ENCODE measurements at places on chromosomes 12 and 14. TPM values are rescaled to one million over a fixed set of nuclear protein-coding genes. Genes with fewer than 3 reads are reported as not detected.

The ESPL1 gene
- polyA plus RNA-seq: 5.8 TPM

The PYM1 gene
- polyA plus RNA-seq: 22.1 TPM

The FOXN4 gene
- polyA plus RNA-seq: 0.52 TPM

The CLMN gene
- polyA plus RNA-seq: 3.3 TPM

The NPAS3 gene
- polyA plus RNA-seq: 5.1 TPM

The LMO3 gene
- polyA plus RNA-seq: 2.2 TPM

The BEGAIN gene
- polyA plus RNA-seq: 4.2 TPM

The RIN3 gene
- polyA plus RNA-seq: 14.0 TPM

The RNASE8 gene
- not detected for polyA plus RNA-seq

The IL31 gene
- polyA plus RNA-seq: not detected

The SLC25A21 gene
- 1.1 TPM for polyA plus RNA-seq

The KCNJ8 gene
- 23.7 TPM for polyA plus RNA-seq

The SLC38A2 gene
- polyA plus RNA-seq: 95.0 TPM

The CMKLR1 gene
- 4.2 TPM for polyA plus RNA-seq

The TUNAR gene
- polyA plus RNA-seq: 0.30 TPM

The EFCAB11 gene
- 7.7 TPM for polyA plus RNA-seq

Data from muscle of leg (tissue), 16 donors.